NK-92 treated with Interleukin-12 subunit alpha and Interleukin-12 subunit beta, amount 100 ng/mL, for 24 hours (cell line): ENCODE measurements at places on chromosomes 12 and 14.

GRCh38 chr12:106682594-106683234 lies 91.8 kb upstream of the RIC8B start:
- DNase-seq, result no peak

GRCh38 chr12:13627536-13627935 lies 353.9 kb downstream of the GRIN2B start:
- DNase-seq, result no peak

DNA sequence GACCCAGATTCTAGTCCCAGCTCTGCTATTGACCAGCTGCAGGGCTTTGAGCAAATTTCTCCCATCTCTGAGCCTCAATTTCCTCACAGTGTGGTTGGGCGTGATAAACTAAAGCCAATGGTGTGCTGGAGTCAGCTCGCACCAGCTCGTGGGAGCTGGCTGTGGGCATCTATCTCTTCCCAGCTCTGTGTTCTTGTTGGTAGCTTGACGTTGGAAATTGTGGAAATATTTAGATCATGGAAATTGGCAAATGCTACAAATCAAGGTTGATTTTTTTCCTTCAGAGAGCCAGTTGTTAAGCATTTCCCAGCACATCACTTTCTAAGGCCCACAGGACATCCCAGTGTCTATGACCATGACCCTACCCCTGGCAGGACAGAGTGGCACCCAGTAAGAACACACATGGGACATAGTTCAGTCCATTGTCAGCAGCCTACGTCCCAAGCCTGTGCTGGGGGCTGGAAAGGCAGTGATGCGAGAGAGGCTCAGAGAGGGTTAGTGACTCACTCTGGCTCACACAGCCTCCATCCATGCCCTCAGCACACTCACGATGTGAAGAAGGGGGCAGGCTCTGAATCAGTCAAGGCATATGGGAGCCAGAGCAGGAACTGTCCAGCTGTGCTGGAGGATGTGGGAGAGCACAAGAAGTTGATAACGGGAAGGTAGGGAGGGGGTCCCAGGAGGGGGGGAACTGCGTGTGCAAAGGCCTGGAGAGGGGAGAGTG lies 77.6 kb downstream of the LGMN start:
- no peak for DNase-seq

GRCh38 chr14:104917993-104918392 lies 6.7 kb upstream of the PLD4 start:
- DNase-seq, result no peak

GRCh38 chr12:130591736-130592135 lies 124.4 kb downstream of the RIMBP2 start:
- DNase-seq, result no peak

GRCh38 chr14:23175823-23176222 lies 7.6 kb downstream of the SLC7A8 start:
- no peak for DNase-seq

- no peak for DNase-seq
These were observed 1.2 kb downstream of the DDIT3 start for GRCh38 chr12:57518920-57519795.

DNA sequence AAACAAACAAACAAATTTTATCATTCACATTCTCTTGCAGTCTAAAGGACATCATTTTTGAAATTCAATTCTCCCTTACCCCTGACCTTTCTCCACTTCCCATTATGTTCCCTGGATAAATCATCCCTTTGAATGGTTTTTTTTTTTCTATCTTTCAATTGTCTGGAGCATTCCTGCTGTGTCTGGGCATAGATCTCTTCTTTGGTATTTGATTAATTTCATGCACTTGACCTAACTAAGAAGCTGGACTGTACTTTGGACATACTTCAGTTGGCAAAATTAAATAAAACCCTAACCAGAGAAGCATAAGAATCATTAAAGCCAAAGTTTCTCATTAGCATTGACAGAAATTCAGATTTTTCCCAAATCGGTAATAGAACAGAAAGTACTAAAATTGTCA lies 163.6 kb upstream of the BMP4 start:
- no peak for DNase-seq

DNA sequence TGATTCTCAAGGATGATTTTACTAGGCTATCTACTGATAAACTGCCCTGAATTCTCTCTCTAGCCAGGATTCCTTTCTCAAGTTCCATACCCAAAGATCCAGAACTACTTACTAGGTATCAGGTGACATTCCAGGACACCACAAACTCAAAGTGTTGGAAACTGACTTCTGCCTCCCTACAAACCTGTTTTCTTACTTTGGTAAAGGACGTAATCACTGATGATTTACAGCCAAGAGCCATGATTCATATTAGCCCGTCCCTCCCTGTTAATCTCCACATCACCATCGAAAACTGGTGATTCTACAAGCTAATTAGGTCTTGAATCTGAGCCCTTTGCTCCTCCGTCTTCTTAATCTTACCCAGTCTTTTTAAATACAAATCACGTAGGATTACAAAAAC lies 1.0 kb upstream of the ATG14 start:
- DNase-seq, result no peak

- no peak for DNase-seq
These were observed 40.5 kb downstream of the TSPAN11 start for GRCh38 chr12:30967026-30967425.

GRCh38 chr12:77835969-77836368 lies 5.3 kb downstream of the NAV3 start:
- no peak for DNase-seq

GRCh38 chr14:103279142-103280025 lies 54.7 kb upstream of the EIF5 start:
- DNase-seq, result no peak

DNA sequence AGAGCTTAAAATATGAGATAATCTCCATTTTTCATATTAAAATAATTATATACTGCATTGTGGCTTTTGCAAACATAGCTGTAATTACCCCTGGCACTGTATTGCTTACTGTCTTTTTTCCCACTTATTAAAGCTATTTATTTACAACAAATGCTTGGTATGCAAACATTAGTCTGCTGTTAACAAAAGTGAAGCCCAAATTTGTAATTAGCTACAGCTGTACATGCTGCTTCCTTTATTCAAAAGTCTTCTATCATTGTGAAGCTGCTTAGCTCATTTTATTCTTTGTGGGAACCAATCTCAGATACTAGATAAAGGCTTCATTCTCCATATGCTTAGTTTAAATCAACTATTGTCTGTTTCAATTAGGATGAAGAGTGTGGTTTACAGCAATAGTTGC lies 425.8 kb upstream of the FOXG1 start:
- DNase-seq, result no peak

DNA sequence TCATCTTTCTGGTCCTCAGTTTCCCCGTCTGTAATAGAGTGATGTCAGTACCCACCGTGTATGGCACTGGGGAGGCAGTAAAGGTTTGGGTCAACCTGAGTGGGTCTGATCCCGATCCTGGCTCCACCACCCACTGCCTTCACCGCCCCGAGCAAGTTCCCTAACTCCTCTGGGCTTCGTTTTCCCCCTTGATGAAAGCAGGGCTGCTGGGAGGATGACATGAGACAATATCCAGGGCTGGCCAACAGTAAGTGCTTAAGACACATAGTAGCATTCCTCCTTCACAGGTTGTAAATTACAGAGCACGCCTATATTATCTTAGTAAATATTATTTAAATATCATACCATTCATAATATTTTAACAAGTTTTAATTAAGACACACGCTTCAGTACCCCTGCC lies 595 bp downstream of the PLEK2 start:
- no peak for DNase-seq

- DNase-seq, result no peak
These were observed 136.9 kb downstream of the RBM19 start for GRCh38 chr12:113829212-113829611.

GRCh38 chr14:71780075-71780474 lies 152.2 kb upstream of the RGS6 start:
- no peak for DNase-seq

DNA sequence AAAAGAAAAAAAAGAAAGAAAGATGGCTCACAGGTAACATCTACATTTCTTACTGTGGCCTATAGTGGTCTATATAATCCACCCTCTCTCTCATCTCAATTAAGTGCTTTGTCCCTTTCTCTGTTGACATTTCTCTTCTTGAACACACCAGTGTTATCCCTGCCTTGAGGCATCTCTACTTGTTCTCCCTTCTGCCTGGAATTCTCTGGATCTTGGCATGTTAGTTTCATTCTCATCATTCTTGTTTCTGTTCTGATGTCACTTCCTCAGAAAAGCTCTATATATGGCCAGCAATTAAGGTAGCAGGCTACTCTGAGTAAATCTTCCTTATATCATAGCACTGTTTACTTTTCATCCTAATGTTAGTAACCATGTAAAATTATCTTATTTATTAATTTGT lies 155.7 kb upstream of the PDZRN4 start:
- DNase-seq, result no peak

- no peak for DNase-seq
These were observed 2.1 kb upstream of the TRMT61A start for GRCh38 chr14:103526914-103527248.

GRCh38 chr12:23108957-23109356 lies 484.0 kb downstream of the ETNK1 start:
- DNase-seq, result no peak

DNA sequence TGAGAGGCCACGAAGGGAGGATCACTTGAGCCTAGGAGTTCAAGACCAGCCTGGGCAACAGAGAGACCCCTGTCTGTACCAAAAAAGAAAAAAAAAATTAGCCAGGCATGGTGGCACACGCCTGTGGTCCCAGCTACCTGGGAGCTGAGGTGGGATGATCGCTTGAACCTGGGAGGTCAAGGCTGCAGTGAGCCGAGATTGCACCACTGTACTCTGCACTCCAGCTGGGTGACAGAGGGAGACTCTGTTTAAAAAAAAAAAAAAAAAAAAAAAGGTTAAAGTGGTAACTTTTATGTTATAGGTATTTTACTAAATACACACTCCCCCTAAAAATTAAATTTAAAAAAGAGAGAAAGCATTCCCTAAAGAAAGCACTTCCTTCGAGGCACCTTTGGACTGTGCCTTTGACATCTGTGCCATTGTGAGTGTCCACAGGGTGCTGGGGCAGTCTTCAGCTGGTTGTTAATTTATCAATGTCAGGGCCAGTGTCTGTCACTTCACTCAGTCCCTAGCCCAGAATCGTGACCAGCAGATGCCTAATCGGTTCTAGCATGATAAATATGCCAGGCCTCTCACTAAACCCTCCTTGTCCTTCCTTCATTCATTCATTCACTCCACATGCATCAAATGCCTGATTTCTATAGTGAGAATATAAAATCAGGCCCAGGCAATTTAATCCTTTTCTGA lies 63.1 kb downstream of the B4GALNT3 start:
- DNase-seq, result no peak

GRCh38 chr14:35482994-35483515 lies 50.9 kb upstream of the INSM2 start:
- DNase-seq, result no peak

GRCh38 chr14:77099425-77100167 lies 1.5 kb downstream of the CIPC start:
- DNase-seq, result no peak

DNA sequence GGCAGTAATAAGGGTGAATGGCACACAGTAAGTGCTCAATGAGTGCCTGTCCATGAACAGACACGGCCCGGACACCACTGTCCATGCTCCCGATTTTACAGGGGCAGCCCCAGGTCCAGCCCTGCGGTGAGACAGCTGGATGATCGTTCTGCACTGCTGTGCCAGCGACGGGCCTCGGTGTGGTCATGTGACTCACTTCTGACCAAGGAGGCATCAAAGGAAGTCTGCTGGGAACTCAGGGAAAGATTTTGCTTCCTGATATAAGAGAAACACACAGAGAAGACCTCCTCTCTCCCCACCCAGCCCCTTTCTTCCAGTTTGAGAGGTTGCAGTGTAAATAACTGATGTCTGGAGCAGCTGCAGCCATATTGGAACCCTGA lies 126.6 kb downstream of the SCARB1 start:
- no peak for DNase-seq

- no peak for DNase-seq
These were observed 965 bp upstream of the SMOC1 start for GRCh38 chr14:69878251-69878650.

DNA sequence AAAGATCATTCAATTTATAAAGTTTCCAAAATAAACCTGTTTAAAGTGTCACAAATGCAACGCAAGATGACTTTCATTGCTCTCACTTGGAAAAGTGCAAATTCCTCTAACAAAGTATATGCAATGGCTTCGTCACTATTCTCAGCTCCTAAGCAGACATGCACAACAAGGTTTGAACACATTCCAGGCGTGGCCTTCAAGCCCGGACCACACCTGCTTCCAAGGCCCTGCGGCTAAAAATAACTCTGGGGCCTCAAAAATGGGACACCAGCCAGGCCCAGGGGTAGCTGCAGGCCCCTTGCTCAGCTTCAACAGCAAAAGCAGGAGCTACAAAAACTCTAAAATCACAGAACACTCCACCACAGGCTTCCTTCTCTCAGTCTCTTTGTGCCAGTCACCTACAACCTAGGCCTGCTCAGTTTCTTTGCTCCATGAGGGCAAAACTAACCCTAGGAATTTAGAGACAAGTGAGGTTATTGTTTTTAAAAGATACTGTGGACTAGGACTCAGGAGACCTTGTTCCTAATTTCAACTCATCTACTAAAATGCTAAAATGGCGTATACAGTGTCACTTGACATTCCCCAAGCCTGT lies 29.3 kb downstream of the DUSP16 start:
- no peak for DNase-seq

DNA sequence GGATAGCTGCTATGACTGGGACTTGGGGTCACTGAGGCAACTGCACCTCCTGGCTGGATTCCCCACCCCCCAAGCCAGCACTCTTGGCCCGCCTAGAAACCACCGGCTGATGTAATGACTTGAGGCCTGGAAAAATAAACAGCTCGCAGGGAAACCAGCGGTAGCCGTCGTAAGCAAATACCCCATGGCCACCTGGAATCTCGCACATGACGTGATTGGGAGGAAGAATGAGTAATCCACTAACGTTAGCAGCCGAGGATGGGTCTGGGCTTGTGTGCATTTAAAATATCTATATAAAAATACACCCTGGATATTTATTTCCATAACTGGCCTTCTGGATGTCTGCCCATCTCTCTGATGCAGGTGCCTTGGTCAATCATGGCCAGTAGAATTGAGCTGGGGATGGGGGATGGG lies 120.1 kb downstream of the SMOC1 start:
- no peak for DNase-seq

DNA sequence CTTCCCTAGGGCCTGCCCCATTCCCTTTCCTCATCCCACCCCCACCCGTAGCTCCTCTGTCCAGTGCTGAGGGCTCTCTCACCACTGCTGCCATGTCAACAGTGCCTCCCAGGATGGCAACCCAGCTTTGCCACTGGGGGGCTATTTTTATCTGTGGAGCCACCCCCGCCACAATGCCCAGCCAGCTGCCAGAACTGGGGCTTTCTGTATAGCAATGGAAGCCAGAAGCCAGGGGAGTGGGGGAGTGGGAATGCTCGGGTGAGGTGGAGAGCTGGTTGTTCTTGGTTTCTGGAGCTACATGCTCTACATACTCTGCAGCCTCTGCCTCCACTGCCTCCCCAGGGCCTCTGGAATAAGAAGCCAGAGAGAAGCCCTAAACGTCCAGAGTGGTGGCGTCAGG lies 8.9 kb downstream of the PDE1B start:
- no peak for DNase-seq

DNA sequence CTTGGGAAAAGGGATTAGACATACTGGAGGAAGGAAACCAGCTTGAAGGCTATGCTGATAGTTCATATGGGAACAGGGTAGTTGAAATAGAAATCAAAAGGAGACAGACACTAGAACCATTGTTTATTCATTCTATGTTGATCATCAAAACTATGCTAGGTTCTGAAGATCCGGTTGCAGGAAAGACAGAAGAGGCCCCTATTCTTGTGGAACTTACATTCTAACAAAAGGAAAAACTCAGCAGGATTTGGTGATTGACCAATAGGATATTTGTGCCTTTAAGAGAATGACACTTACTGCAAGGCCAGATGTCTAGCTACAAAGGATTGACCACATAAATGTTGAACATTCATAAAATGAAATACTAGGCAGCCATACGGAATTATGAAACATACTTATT lies 179.2 kb downstream of the AKAP6 start:
- DNase-seq, result no peak
